ENCODE measurements at places on chromosomes 2 and 18.

GRCh38 chr2:3129867-3130266 is 247.8 kb downstream of the EIPR1 start:
- no peak for DNase-seq

GRCh38 chr18:45384137-45384961 is 230.9 kb upstream of the SLC14A2 start:
- DNase-seq, result peak; percentile 72

DNA sequence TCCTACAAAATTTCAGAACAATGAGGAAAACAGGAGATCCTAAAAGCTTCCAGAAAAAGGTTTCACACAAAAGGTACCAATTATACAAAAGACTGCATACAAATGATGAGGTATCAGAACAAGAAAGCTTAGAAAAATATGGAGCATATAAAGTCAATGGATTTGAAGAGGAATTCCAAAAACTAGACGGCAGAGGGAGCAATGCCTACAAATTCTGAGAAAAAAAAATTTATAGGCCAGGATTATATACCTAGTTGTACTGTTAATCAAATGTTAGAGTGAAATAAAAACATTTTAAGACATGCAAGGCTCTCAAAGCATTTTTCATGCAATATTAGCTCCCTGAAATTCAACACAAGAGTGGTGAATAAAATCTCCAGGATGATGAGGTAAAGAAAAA is 106.2 kb downstream of the ZRANB3 start:
- DNase-seq, result no peak

GRCh38 chr2:172672114-172672513 is 63.5 kb upstream of the RAPGEF4 start:
- DNase-seq, result no peak

DNA sequence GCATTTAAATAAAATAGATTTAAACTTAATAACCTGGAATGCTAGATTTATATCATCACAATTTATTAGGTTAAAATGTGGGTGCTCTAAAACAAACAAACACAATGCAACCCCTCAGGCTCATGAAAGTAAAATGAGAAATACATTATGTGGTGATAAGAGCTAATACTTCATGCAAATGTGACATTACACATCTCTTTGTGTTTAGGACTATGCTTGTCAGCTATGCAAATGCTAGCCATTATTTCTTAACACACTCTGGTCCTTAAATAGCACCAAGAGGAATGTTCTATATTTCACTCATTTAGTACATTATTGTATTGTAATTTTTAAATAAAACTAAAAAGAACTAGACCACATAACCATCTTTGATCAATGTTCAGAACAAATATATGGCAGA is 627.6 kb downstream of the DPP10 start:
- no peak for DNase-seq

Measured in NCI-H2081 (cell line).